ENCODE measurements at places on chromosomes 3 and 15.

GRCh38 chr3:62553811-62554210 lies 180.5 kb upstream of the FEZF2 start:
- DNase-seq = no peak

DNA sequence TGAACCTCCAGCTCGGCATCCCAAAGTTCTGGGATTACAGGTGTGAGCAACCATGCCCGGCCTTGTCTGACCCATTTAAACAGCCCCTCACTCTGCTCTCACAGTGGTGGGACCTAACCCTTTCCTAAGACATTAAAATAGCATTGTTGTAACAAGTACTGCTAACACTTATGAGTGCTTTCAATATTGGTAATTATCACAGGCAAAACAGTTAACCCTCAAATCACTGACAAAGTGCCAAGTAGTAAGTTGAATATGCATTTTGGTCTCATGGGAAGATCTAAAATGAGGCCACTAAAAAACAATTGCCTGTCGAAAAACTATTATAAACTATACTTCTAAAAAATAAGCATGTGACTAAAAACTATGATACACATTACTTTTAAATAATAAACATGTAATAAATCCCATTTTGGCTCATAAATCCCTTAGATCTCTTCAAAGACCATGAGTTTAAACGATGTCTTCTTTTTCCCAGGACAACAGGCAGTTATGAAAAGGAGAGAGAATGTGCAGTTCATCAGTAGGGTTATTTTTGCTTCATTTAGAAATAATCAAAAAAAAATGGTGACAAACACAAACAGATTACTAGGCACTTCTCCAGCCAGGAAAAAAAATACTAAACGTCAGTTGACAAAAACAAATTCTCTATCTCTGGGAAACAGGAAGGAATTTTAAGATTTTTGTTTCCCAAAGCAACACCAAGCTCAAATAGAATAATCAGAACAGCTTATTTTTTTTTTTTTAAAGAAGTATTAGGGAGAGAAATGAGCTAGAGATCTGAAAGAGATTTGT lies 95.4 kb downstream of the RFTN1 start:
- no peak for DNase-seq

DNA sequence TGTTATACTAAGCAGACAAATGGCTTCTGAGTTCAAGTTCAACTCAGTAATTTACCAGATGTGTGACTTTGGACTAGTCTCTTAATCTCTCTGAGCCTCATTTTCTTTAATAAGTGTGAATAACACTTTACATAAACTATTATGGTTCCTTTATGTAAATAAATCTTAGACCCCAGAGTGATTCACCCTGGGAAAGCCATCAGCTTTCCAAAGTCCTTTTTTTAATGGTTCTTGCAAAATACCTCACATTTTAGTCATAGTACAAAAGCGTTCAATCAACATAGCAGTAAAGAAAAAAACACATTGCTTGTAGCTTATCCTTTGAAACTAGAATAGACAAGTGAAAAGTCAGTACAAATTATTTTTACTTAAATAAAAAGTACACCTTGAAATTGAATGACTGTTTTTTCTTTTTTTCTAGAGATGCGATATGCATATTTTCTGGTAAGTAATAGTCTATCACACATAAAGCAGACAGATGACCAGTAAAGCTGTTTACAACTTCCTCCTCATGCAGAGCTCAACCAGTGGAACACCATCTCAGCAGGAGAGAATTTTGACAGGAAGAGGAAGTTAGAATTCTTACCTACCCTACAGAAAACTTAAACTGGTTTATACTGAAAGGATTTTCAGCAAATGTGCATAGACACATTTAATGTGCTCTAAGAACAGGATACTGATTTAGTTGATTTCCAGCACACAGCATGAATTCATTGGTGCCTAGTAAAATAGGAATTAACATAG lies 123.0 kb upstream of the AGBL1 start:
- DNase-seq = no peak

DNA sequence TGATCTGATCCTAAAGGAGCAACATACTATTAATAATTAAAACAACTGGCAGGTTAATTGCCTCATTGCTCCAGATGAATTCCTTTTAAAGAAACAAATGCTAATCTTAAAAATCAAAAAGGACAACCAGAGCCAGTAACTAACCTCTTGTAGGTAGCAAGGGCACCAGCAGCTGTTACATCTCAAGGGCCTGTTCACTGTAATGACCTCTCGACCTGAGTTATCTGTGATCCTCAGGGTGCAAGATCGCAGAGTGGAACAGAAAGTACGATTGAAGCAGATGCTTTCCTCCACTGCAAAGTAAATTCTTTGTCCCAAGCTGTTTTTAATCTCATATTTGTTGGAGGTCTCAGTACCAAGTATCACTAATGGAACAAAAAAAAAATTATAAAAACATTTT lies 11.4 kb downstream of the PLSCR5 start:
- DNase-seq = no peak

GRCh38 chr3:174409086-174409743 lies 449.9 kb upstream of the NAALADL2 start:
- DNase-seq = no peak

- no peak for DNase-seq
Measured at GRCh38 chr15:77224352-77224751, 153.4 kb upstream of the TSPAN3 start.

DNA sequence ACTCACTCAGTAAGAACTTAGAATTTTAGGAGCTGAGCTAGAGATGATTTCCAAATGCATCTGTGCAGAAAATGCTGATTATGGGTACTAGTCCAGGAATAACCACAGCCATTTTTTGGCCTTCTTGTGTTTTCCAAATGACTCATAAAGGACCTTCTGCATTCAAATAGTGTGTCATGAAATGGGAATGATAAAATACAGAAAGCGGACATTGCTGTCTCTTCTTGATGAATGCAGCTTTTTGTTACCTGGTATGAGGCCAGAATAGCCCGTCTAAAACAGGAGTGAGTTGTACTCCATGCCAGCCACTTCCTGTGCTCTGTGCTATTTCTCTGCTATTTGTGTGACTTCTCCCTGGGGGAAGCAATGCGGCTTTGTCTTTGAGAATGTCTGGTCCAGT lies 20.5 kb upstream of the FRMD5 start:
- DNase-seq = no peak

DNA sequence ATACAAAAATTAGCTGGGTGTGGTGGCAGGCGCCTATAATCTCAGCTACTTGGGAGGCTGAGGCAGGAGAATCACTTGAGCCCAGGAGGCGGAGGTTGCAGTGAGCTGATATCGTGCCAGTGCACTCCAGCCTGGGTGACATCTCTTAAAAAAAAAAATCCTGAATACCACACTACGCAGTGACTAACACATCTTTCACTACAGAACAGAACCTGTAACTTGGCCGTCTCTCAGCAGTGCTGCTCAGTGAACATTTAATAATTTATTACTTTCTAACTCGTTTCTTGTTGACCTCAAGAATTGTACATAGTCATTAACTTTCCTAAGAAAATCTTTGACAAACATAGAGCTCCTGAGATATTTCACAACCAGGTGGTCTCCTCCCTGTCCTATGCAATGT lies 3.8 kb downstream of the GREM1 start:
- no peak for DNase-seq

GRCh38 chr3:185981621-185982020 lies 43.8 kb upstream of the TRA2B start:
- no peak for DNase-seq

- peak; percentile 31 for DNase-seq
Measured at GRCh38 chr3:127694467-127695215, 21.9 kb downstream of the ABTB1 start.

DNA sequence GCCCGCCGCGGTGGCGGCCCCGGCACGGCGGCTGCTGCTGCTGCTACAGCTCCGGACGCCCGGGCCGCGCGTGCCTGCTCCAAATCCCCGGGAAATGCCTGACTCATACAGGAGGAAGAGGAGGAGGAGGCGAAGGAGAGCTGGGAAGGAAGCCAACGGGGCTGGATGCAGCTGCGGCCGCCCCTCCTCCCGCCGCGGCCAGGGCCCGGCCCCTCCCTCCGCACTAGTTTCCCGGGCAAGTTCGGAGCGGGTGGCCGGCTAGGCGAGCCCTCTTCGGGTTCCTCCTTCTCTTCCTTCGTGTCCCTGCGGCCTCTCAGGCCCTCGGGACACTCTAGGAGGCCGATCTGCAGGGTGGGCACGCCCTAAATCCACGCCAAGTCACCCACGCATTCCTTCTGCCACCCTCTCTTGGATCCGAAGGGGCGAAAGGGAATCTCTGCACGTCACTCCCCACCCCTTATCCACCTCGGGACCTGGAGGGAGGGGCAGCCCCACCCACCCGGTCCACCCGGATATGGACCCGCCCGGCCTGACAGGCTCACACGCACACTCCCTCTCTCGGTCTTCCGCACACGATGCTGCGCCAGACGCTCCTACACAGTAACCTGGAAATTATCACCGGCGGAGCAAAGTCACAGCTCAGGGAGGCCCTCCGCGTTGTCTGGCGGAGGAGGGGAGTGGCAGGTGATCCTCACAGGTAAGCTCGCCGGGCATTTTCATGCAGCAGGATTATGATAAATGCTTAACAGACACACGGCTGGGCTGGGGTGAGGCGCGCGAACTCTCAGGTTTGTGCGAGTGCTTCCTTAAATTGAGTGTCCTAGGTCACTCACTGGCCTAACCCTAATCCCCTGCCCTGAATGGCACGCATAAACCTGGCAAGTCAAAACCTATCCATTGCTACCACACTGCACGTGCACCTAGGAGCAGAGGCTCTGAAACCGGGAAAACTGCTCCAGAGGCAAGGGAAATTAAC lies at the start of the genes OSBPL10 and ZNF860:
OSBPL10 (minus strand) TSS at position 57 of the 976 bp plus-strand sequence. CDS start 83 bp downstream, outside the sequence.
ZNF860 (plus strand) TSS at position 545 of the 976 bp plus-strand sequence. CDS start 7,330 bp downstream, outside the sequence.
- DNase-seq = peak; percentile 37

GRCh38 chr15:44327578-44327977 lies 39.1 kb downstream of the GOLM2 start:
- DNase-seq = no peak

DNA sequence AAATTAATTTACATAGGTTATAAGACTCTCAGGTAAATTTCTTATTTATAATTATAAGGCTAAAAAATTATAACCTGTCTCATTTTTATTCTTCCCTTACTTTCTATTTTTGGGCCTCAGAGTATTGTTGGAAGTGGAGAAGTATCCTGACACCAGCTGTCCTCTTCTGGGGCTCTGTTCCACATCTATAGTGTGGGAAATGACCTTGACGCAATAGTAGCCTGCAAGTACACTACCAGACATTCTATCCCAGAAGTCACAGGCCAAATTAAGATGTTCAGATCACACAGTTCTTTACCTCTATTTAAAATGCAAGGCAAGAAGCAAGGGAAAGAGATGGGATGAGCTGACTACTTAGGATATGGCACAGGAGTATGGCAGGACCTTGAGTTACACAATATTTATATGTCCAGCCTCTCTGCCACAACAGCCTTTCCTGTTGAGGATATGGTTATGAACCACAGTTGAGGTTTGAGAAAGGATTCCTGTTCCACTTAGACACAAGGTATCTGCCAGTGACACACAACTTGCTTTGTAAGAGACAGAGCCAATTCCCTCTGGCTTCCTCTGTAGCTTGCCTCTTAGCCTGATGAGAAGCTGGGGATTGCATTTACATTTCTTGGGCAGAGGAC lies 158.0 kb upstream of the IL12A start:
- no peak for DNase-seq

DNA sequence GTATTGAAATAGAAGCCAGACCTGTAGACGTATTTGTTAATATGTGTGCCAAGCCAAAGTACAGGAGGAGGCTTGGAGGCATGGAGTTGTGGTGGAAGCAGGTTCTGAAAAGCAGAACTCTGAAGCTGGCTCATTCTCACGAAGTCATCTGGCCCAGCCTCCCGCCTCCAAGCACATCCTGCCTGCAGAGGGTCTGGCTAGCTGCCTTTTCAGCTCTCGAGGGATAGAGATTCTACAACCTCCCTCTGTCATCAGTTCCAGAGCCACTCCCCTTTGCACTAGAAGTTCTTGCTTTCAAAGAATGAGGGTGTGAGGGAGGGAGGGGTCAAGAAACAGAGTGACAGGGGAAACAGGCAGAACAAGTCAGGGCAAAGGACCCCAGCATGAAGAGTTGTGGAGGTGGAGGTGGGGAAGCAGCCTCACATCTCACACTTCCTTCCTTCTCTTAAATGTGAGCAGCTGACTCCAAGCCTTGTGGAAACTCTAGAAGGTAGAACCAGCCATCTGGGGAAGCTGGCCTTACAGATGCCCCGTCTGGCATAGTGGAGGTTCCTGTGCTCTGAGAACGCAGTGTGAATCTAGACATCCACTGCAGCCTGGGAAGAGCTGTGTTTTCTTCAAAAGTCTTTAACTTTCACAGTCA lies 95.3 kb downstream of the SLC49A4 start:
- DNase-seq = no peak

DNA sequence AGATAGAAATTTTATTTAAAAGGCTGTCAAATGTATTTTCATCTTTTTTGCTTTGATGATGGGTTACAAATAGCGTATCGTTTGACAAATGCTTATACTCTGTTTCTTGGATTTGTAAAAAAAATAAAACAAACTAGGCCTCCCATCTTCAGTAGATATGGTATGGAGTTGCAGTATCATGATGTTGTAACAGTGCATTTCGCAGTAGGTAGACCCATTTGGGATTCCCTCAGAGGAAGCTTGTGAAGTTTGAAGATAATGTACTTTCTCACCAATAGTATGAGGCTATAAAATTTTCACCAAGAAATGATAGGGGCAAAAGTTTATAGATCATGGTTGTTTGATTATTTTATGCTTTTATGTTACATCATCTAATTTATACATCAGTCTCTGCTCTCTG lies 10.8 kb downstream of the MBNL1 start:
- DNase-seq = no peak

DNA sequence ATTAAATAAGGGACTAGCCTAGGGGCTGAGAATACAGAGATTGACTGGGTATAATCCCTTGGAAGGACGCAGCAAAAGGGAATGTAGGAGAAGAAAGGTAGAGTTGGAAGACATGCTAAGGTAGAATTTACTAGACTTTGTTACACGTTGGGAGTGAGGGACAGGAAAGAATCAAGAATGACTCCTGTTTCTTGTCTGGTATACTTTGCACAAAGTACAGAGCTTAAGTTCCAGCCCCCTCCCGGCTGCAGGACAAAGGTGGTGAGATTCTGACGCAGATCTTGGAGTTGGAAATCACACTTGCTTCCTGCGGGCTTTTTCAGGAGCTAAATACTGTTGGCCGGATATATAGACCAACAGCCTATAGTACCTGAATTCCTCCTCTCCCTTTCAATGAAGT lies 895 bp downstream of the HYKK start:
- no peak for DNase-seq

- no peak for DNase-seq
Measured at GRCh38 chr15:101054116-101054515, 135.0 kb downstream of the LRRK1 start.

GRCh38 chr3:180175572-180175971 lies 138.8 kb upstream of the PEX5L start:
- DNase-seq = no peak
